ENCODE measurements at places on chromosomes 13 and 19.

- DNase-seq, result no peak
Observed at GRCh38 chr19:14393329-14393728, 12.1 kb downstream of the ADGRE5 start.

DNA sequence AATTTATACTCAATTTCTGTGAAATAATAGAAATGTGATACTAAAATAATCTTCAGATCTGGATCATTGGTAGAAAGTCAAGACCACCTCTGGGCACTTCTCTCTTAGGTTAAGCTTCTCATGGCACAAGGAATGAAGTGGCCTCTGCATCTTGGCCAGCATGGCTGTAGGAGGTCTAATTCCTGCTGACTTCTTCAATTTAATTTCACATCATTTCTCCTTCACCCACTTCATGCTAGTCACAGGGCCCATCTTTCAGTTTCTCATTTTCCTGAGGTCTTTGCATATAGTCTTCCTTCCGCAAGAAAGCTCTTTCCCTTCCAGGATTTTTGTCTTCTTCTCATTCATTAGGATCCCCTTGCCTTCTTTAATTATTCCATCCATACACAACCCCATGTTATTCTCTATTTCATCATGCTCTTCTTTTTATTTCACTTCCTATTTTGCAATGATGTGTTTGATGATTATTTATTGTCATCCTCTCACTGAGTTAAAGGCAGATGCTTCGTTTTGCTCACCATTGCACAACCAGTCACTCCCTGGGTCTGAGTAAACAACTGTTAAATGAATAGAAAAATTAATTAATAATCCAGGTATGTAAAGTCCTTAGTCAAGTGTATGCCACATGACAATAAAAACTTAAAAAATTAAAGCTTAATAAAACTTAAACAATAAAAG lies 397.4 kb downstream of the SPRY2 start:
- DNase-seq, result no peak

DNA sequence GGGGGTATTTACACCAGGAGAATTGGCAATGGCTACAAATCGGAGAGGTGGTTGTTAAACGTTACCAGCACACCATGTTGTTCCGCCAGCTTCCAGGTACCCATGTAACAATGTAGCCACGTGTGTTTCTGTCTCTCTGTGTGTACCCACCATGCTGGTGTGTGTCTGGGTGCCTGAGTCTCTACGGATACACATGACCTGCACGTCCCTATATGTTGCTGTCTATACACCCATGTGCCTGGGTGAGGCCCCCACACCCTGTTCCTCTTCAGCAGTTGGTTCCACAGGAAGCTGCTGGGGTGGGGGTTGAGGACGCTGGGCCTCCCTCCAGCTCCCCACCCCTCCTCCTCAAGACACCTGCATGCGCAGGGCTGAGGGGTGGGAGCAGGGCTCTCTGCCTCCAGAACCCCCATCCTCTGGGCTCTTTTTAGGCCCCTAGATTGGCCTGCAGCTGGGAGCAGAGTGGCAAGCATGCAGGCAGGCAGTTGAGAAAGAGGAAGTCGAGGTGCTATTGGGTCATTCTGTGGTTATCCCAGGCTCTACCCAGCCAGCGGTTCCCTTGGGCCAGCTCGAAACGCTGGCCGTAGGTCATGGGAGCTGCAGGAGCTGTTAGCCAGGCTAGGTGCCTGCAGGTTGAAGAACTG lies at the start of gene ARHGEF18:
ARHGEF18 (plus strand) TSS at position 351 of the 644 bp plus-strand sequence. CDS start 13,954 bp downstream, outside the sequence.
- no peak for DNase-seq

DNA sequence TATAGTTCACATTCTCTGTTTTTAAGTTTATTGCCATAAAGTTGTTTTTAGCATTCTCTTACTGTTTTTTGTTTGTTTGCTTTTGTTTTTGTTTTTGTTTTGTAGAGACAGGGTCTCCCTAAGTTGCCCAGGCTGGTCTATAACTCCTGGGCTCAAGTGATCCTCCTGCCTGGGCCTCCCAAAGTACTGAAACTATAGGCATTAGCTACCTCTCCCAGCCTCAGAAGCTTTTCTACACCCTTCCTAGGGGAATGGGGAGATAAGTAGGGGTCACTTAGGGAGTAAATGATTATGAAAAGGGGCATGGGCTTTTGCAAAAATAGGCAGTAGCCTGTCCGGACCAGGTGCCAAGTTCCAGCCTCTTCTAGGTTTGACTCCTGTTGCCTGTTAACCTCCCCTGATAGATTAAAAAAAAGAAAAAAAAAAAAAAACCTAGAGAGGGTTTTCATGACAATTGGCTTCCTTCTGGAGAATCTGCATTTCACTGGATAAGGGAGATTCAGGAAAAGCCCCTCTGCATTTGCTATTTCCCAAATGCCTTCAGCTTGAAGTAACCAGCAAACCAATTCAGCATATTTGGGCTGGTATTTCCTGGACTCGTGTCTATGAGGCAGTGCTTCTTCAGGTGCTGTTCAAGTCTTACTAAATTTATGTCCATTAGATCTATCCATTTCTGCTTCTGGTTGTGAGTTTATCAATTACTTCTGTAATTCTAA lies 216.8 kb downstream of the TM9SF2 start:
- no peak for DNase-seq

DNA sequence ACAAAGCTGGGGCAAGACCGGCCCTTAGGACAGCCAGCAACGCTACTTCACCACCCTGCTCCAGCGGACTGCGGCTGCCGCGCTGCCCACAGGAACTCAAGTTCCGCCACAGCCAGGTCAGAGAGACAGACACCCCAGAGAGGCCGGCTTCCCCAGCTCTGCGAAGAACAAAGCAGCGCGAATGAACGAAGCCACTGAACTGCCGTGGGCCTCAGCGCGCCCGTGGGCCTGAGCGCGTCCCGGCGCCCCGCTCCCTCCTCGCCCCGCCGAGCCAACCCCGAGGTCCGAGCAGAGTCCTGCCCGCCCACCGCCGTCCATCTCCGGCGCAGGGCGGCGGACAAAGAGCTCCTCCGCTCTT lies 158.4 kb downstream of the RNF17 start:
- peak; percentile 55 for DNase-seq

- no peak for DNase-seq
Observed at GRCh38 chr19:17069193-17069592, 6.1 kb downstream of the HAUS8 start.

DNA sequence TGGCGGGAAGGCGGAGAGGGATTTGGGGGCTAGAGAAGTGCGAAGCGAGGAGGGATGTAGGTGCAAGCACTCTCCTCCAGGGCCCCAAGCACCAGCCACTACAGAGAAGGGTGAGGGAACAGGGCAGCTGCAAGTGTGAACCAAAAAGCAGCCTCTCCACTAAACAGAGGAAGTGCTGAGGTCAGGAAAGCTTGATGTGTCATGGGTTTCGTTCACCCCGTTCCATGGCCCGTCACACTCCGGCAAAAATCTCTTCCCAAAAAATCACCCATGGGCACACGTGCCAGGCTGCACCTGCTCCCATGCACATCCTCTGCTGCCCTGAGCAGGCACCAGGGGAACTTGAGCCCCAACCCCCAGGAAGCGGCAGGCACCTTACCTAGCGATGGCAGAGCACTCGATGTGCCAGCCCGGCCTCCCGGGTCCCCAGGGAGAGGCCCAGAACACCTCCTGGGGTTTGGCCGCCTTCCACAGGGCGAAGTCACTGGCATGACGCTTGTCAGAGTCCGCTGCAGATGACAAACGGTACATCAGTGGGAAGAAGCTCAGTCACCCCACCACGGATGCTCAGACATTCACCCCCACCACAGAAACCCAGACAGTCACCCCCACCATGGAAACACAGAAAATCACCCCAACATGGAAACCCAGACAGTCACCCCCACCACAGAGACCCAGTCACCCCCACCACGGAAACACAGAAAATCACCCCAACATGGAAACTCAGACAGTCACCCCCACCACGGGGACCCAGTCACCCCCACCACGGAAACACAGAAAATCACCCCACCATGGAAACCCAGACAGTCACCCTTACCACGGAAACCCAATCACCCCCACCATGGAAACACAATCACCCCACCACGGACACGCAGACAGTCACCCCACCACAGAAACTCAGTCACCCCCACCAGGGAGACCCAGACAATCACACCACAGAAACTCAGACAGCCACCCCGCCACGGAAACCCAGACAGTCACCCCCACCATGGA lies 29.0 kb downstream of the CARS2 start:
- DNase-seq, result peak; percentile 35

- DNase-seq, result no peak
Observed at GRCh38 chr19:58170860-58171259, 12.0 kb upstream of the ZNF274 start.

DNA sequence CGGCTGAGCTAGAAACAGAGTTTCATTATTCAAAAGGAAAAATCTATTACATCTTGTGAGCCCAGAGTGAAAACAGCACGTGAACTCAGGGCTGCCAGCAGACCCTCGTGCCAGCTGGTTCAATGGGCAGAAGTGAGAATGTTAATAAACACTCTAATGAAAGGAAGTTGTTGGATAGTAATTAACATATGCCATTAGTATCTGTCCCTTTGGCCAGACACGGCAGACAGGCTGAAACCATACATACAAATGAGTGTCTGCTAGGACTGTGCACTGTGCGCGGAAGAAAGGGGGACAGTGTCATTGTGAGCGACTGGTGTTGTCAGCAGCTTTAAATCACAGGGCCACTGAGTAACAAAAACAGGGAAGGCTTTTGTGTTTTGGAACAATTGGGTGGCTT lies 121.9 kb upstream of the TSC22D1 start:
- no peak for DNase-seq

GRCh38 chr19:13209484-13210338 lies 59.5 kb downstream of the IER2 start:
- DNase-seq, result no peak

- DNase-seq, result peak; percentile 70
Observed at GRCh38 chr19:53102756-53103233, 427 bp downstream of the ZNF160 start.

- no peak for DNase-seq
Observed at GRCh38 chr13:59562924-59563323, 600.8 kb downstream of the DIAPH3 start.

GRCh38 chr13:98622931-98623331 lies 46.0 kb upstream of the STK24 start:
- no peak for DNase-seq

- no peak for DNase-seq
Observed at GRCh38 chr19:17092696-17093095, 17.1 kb downstream of the MYO9B start.

GRCh38 chr13:51832471-51833152 lies 12.4 kb downstream of the TMEM272 start:
- DNase-seq, result peak; percentile 56

GRCh38 chr13:73704587-73704986 lies 429.6 kb downstream of the KLF12 start:
- DNase-seq, result no peak

GRCh38 chr13:76336889-76337844 lies 549.0 kb downstream of the KCTD12 start:
- DNase-seq, result no peak

GRCh38 chr13:21232599-21232998 lies 56.1 kb downstream of the MRPL57 start:
- DNase-seq, result no peak

DNA sequence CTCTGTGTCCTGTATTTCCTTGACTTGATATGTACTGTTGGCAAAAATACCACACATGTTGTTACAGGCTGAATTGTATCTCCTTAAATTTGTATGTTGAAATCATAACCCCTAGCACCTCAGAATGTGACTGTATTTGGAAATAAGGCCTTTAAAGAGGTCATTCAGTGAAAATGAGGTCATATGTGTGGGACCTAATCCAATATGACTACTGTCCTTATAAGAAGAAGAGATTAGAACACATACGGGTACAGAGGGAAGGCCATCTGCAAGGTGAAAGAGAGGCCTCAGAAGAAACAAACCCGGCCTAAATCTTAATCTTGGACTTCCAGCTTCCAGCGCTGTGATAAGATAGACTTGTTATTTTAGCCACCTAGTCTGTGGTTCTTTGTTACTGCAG lies 202.5 kb downstream of the NUFIP1 start:
- no peak for DNase-seq

GRCh38 chr13:70027551-70027950 lies 80.1 kb upstream of the ATXN8OS start:
- DNase-seq, result no peak

DNA sequence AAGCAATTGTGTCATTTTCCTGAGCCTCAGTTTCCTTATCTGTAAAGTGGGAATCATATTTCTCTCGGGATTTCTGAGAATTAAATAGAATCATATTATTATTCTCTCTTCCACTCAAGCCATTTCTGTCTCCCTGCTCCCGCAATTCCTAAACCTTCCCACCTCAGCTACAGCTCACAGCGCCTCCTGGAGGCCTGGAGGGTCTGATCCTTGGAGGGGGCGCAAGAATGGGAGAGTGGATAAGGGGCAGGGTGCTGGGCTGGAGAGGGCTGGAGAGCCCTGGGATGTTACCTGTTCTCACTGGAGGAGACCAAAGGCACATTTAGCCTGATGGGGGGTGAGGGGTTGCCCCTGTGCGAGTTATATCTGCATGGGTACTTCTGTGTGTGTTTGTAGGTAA lies 31.1 kb upstream of the CYP2S1 start:
- no peak for DNase-seq

DNA sequence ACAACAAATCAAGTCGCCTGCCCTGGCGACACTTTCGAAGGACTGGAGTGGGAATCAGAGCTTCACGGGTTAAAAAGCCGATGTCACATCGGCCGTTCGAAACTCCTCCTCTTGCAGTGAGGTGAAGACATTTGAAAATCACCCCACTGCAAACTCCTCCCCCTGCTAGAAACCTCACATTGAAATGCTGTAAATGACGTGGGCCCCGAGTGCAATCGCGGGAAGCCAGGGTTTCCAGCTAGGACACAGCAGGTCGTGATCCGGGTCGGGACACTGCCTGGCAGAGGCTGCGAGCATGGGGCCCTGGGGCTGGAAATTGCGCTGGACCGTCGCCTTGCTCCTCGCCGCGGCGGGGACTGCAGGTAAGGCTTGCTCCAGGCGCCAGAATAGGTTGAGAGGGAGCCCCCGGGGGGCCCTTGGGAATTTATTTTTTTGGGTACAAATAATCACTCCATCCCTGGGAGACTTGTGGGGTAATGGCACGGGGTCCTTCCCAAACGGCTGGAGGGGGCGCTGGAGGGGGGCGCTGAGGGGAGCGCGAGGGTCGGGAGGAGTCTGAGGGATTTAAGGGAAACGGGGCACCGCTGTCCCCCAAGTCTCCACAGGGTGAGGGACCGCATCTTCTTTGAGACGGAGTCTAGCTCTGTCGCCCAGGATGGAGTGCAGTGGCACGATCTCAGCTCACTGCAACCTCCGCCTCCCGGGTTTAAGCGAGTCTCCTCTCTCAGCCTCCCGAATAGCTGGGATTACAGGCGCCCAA lies at the start of gene LDLR:
LDLR (plus strand) TSS at position 210 of the 760 bp plus-strand sequence; CDS start at position 296, 86 bp downstream.
- peak; percentile 96 for DNase-seq

DNA sequence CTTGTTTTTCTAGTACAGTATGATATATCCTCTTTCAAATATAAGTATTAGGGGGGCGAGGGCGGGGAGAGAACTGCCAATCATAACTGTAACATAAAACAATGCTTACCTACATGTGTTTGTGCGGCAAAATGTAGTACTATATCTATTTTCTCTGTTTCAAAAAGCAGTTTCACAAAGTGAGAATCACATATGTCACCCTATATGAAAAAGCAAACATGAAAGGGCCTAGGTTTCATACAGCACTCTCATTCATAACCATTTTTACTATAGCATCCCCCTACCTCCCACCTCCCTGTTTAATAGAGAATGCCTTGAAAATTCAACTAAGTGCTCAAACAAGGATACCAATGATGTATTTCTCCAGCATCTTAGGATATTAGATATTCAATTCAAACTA lies 5.2 kb downstream of the TGDS start:
- no peak for DNase-seq
